Stomach (tissue), 19 donors: ENCODE measurements at places on chromosomes 6 and 20. TPM values are rescaled to one million over a fixed set of nuclear protein-coding genes. Genes with fewer than 3 reads are reported as not detected.
A peak's percentile ranks its signal among the peaks of the same experiment; 100 is the strongest.

The TGM2 gene
- total RNA-seq = 46.4 TPM

The SIRT5 gene
- total RNA-seq = 10.3 TPM

The SUMO4 gene
- not detected for total RNA-seq

The CDK19 gene
- total RNA-seq = 5.5 TPM

The F13A1 gene
- total RNA-seq = 59.3 TPM

The PTP4A1 gene
- total RNA-seq = 62.5 TPM

DNA sequence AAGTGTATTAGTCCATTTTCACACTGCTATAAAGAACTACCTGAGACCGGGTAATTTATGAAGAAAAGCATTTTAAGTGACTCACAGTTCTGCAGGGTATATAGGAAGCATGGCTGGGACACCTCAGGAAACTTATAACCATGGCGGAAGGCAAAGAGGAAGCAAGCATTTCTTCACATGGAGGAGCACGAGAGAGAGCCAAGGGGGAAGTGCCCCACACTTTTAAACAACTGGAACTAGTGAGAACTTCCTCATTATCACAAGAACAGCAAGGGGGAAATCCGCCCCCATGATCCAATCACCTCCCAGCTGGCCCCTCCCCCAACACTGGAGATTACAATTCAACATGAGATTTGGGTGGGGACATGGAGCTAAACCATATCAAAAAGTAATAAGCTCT, 28.3 kb upstream of the B3GAT2 start:
- no peak for DNase-seq

DNA sequence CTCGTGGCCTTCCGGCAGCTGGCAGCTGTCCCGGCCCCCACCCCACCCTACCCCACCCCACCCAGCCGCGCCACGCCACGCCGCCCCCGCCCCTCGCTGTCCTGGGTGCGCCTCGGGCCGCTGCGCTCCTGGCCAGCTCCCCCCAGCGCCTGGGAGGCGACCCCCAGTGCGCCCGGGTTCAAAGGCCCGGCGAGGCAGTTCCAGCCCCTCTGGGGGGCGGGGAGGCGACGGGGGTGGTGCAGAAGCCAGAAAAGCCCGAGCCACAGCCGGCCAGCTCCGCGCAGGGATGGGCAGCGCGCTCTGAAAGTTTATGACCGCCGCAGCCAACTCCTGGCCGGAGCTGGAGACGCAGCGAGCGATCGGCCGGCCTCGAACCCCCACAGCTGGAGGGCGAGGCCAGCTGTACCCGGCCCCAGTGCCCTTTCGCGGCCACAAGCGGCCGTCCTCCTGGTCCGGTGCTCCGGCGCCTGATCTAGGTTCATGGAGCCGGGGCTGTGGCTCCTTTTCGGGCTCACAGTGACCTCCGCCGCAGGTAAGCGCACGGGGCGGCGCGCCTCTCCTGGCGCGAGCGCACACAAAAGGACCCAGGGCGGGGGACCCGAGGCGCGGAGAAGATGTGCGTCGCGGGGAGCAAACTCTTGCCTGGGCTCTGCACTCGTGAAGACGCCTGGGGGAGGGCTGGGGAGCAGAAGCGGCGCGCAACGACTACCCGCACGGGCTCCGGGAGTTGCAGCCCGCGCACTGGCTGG, at the start of gene EDN3:
EDN3 (plus strand) TSS at position 279 of the 749 bp plus-strand sequence; CDS start at position 481, 202 bp downstream.
- no peak for DNase-seq

GRCh38 chr6:166446146-166446545, 63.4 kb upstream of the MPC1 start:
- DNase-seq = no peak

- DNase-seq = no peak
Measured at GRCh38 chr20:19786311-19786710, 28.3 kb downstream of the RIN2 start.

- DNase-seq = no peak
Measured at GRCh38 chr6:22327881-22328280, 31.0 kb upstream of the PRL start.

GRCh38 chr6:36660771-36661471, 17.6 kb upstream of the CDKN1A start:
- DNase-seq = peak; percentile 84

GRCh38 chr20:51837876-51838420, 35.6 kb upstream of the SALL4 start:
- no peak for DNase-seq

GRCh38 chr6:111676383-111676782, 70.7 kb upstream of the TRAF3IP2 start:
- DNase-seq = no peak

- DNase-seq = no peak
Measured at GRCh38 chr6:138956244-138956924, 31.7 kb downstream of the REPS1 start.

DNA sequence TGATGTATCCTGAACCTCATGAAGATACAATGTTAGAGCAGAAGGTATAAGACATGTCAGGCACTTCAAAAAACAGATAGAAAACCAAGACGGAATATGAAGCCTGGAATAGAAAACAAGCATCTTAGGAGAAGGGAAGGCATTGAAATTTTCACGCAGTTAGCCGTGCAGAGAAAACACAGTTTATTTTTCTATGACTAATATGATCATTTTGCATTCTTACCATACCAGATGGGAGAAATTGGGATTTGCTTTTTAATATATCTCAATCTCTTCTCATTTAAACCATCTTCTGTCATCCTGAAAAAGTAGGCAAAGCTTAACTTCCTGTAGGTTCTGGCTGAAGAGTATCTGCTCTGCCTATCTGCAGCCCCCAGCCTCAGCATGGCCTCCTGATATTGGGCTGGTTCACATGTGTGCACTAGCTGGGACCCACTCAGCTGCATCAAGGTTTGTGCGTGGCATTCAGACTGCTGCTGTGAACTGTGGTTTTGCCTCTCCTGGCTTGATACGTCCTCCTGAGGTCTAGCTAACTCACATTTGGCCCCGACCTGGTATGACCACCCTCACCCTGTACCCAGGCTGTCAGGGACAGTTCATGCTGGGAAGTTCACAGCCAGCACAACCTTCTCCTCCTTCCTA, 392.5 kb upstream of the SASH1 start:
- DNase-seq = no peak

DNA sequence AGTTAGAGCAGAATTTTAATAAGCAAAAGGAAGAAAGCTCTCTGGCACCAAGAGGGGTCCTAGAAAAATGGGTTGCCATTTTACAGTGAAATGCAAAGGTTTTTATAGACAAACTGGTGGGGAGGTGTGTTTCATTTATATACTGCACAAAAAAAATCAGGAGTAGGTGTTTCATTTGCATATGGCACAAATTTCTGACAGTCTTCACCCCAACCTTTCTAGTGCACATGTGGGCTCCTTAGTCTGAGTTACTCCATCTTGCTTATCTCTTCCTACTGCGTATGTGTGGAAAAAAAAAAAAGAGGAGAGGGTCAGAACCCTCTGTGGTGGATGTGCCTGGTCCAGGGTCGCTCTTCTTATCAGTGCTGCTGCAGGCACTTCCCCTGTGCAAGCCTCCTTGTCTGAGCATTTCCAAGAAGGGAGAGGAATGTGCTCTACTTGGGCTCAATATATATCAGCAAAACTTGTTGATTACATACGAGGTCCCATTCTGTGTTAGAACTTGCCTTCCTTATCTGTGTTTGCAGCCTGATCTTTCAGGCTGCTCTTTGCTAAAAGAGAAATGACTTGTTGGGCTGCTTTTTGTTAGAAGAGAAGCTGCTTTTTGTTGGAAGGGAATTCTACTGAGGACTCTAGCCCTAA, 59.0 kb upstream of the MRAP2 start:
- peak; percentile 31 for DNase-seq

- peak; percentile 29 for DNase-seq
Measured at GRCh38 chr20:51833326-51833725, 31.0 kb upstream of the SALL4 start.

DNA sequence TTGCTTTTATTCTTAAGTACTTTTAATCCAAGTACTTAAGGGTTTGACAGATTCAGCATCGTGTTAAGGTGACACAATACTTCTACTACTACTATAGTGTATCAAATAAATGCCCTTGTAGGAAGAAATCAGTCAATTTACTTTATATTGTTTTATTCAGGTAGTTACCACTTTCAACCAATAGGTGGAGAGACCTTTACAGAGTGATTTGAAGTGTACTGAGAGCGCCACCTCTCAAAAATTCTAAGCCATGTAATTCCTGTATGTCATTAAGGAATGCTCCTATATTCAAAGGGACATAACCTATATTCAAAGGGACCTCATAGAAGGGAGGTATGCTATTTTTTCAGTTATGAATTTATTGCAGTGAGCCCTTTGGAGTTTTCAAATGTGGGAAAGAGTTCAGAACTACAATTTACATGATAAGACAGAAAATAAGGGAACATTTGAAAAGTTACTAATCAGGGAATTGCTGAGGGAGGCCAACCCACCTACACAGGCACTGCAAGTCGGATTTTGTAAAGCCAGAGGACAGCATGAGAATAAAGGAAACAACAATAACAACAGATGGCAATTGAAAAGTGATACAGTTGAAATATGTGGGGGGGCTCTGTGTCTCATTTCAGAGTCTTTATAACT, 955.6 kb downstream of the TBC1D32 start:
- DNase-seq = peak; percentile 49

DNA sequence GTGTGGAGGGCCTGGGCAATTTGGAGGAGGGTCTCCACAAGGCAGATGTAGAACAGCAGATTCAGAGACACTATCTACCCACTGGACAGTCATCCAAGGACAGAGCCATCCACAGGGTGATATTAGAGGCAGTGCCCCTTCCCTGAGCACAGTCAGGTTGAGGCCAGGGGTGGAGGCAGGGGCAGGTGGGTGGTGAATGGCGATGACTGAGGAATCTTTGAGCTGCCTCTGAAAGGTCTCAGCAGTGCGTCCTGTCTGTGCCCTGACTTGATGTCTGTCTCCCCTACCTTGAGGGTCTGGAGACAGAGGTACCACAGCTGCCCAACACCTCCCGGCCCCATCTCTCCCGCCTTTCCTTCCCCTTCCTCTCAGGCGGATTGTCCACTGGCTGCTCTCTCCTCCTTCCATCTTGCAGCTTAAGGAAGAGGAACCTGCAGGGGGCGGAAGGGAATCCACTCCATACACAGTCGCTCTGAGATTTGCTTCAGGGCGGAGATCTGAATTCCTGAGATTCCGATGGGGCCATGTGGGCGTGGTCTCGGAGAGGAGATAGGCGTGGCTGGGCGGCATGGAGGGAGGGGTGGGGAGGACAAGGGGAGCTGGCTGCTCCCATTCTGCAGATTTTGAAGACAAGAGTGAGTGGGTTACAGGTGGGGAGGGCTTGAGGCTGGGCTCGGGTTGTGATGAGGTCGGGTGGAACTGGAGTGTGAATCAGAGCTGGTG, 1.7 kb downstream of the MUCL3 start:
- peak; percentile 89 for DNase-seq

- DNase-seq = no peak
Measured at GRCh38 chr20:60263725-60264709, 305.8 kb downstream of the CDH26 start.

DNA sequence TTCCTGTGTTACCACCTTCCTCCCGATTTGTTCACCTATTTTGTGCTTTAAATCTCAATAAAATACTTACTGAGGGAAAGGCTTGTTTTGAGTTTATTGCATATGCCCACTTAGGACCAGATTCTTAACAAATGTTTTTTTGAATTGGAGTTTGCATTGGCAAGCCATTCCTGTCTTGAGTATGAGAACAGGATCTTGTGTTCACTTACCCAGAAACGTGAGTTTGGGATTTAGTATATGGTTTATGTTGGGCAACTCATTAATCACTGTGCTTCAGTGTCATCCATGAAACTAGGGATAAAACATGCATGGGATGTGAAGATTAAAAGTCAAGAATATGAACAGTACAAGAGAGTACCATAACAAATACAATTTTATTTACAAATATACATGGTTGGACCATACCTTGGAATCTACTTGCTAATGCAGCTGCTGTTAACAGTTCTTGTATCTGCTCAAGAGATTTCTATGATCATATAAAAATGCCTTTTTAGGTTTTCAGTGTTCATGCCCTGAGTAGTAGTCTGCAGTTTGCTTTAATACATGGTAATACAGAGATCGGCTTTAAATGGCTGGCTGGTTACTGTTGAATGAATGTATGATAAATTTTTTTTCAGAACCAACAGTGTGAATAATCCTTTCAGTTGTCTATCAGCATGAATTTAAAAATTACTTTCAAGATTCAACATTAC, 6.0 kb downstream of the SRSF6 start:
- no peak for DNase-seq

DNA sequence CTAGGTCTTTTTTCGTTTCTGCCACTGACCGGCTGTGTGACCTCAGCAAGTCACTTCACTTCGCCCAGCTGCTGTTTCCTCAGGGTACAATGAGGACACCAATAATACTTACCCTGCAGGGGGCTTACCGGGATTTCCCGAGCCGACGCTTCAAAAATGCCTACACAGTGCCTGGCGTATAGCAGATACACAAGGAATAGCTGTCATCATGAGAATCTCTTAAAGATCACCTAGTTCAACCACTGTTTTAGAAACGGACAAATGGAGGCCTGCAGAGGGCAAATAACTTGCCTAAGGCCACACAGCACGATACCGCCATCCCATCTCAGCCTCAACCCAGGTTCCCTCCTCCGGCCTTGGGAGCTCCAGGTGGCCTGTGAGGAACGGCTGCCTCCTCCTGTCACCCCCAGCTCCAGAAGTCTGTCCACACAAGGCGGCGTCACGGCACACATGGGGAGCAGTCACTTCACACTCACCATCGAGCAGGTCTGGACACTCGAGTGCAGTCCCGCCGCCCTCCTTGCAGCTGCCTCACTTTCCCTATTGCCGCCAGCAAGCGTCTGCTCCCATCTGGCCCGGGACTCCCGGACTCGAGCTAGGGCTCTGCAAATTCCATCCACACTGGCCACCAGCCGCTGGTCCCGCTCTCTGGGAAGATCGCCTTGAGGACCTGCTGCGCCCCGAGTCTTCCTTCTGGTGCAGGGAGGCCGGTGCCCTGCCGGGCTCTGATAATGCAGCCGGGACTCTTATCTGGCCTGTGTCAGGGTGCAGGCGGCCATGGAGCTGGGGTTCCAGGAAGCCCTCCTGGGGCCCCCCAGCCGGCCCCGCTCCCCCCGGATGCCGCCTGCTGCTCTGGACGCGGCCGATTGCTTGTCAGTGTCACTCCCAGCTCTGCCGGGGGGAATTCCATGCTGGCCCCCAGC, at the start of gene RIPOR3:
RIPOR3 (minus strand) TSS at position 893 of the 923 bp plus-strand sequence; CDS start at position 479, 414 bp downstream.
- peak; percentile 36 for DNase-seq

- no peak for DNase-seq
Measured at GRCh38 chr6:12280458-12280857, 9.7 kb upstream of the EDN1 start.

DNA sequence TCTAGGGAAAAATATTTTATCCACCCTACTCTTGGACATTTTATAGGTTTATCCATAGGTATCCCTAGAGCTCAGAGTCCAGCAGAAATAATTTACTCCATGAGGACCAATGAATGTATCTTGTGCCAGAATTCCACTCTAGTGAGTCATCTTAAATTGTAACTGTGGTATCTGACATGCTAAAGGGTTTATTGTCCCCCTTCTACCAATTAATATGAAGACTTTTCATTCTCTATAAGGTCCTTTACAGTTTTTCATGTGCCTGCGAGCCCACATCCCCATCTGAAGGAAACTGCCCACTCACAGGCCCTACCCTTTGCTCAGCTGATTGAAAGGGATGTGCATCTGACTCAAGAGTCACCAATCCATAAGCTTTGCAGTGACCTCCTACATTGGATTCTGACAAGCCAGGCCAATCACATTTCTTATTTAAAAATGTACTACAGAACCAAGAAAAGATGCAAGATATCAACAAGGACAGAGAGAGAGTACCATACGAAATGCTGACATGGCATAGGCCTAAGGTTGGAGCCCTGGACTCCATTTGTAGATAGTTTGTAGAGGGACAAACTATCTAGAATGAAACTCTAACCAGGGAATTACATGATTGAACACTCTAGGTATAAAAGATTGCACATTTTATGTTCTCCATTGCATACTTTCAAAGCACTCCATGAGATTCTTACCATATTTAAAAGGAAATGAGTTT, 93.4 kb upstream of the DEFB112 start:
- no peak for DNase-seq
